ENCODE measurements at places on chromosomes 3 and 15.
A peak's percentile ranks its signal among the peaks of the same experiment; 100 is the strongest.

GRCh38 chr3:45164056-45164455, 17.9 kb upstream of the CDCP1 start:
- DNase-seq, result no peak

DNA sequence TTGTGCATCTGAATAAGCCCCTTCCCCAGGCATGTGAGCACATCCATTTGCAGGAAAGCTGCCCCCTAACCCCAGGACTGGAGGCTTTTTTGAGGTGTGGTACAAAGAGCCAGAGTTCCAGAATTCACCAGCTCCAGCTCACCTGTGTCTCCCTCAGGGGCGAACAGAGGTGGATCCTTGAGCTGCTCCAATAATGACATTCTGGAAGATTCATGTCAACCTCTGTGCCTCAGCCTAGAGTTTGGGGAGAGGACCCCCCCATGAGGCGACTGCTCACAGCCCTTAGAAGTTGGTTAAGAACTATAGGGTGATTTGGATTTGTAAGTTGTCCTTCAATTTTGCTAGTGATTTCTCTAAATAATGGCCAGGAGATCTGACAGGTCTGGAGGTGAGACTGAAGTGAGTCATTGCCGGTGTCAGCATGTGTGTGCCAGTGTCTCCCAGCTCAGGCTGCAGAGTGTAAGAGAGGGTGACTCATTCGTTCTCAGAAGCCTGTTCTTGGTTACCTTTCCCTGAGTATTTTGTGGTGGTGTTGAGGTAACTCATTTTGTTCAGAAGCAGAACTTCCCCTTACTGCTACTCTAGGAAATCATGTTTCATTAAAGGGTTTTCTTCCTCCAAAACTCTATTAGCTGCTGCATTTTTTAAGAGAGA, 136.9 kb upstream of the TOPAZ1 start:
- no peak for DNase-seq

DNA sequence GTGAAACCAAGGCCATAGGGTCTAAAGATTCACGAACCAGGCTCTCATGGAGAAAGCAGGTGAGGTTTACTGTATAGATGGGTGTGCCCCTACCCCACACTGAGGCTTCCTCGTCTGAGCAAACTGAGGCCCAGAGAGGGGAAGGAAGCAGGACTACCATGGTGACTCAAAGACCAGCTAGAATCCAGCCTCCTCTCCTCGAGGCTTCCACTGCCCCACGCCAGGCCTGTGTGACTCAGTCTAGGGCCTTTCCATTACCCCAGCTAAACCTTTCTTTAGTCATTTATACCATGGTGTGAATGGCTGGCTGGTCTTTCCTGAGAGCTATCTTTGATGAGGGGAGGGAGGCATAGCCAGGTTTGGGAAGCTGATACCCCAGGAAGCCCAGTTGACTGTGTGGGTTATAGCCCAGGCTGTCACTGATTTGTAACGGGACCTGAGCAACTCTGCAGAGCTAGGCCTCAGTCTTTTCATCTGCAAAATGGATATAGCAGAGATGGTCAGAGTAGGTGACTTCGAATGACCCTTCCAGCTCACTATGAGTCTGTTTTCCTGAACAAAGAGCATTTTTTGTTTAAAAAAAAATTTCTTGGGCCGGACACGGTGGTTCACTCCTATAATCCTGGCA, 3.0 kb upstream of the RHO start:
- no peak for DNase-seq

DNA sequence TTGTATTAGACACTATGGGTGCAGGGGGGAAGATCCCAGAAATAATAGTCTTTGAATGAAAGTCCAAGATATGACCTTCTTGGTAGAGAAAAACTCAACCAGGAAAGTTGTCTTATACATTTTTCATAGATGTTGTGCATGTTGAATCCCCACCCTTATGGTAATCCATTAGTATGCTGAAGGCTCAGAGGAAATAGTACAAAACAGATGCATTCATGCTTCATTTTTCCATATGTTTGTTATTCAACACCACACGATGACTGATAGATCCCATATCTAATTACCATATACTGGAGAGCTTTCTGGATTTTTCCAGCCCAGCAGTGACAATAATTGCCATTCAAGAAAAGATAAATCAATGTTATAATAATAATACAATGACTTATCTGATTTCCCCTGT, 487.4 kb downstream of the FGF12 start:
- DNase-seq, result no peak

- DNase-seq, result no peak
Observed at GRCh38 chr3:10998542-10998941, 6.0 kb downstream of the SLC6A1 start.

- DNase-seq, result no peak
Observed at GRCh38 chr15:45187578-45187893, 230 bp downstream of the SHF start.

- peak; percentile 63 for DNase-seq
Observed at GRCh38 chr15:41989573-41990242, 17.4 kb upstream of the EHD4 start.

DNA sequence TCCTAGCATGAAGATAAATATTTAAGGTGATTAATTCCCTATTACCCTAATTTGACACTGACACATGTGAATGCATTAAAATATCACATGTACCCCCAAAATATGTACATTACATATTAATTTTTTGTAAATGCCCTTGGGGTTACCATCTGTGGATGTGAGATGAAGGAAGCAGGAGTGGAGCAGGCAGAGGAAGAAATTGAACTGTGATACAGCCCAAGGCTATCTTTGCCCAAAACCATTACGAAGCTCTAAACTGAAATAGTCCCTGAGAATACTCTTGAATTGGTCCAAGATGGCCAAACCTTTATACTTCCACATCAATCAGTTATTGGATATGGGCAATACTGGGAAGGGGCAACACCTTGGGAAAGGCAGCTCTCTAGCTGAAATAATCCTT, 105.0 kb downstream of the CLASP2 start:
- DNase-seq, result no peak

- no peak for DNase-seq
Observed at GRCh38 chr15:39767921-39768320, 14.7 kb downstream of the FSIP1 start.

GRCh38 chr15:97687654-97688053, 272.8 kb upstream of the ARRDC4 start:
- DNase-seq, result no peak

- DNase-seq, result no peak
Observed at GRCh38 chr3:58032186-58032585, 24.0 kb downstream of the FLNB start.

DNA sequence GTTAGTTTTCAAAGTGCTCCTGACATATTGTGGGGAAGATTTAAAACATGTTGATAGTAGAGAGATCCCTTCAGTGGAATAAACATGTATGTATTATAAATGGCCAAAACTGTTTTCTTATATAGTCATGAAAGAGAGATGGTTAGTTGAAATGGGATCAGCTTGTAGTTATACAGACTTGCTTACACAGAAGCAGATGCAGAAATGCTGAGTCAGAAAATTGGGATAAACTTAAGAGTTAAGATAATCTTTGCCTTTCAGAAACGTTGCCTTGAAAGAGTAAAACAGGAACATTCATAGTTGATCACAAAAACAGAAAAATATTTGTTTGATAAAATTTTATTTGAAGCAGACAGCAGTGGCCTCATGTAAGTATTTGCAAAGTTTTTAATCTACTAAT, 433.2 kb upstream of the BCHE start:
- no peak for DNase-seq

- no peak for DNase-seq
Observed at GRCh38 chr3:148599481-148599880, 98.2 kb upstream of the AGTR1 start.

GRCh38 chr3:171157980-171158379, 131.5 kb upstream of the SLC2A2 start:
- DNase-seq, result no peak

- no peak for DNase-seq
Observed at GRCh38 chr3:185270956-185271332, 17.1 kb upstream of the EHHADH start.

- no peak for DNase-seq
Observed at GRCh38 chr3:89859757-89860156, 752.3 kb downstream of the EPHA3 start.

DNA sequence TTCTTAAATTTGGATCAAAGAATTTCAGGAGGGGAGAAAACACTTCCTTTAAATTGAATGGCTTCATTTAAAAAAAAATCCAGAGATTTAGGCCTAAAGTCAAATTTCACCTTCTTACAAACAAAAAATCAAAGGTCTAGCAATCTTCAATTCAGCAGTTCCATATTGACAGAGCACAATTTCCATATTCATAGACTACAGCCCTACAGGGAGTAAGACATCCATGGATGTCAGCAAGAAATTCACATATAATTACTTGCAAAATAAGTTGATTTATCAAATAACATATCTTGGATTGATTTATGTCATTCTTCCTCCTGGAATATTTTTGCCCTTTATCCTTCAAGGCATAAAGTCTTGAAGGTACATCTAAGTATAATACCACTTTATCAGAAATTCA, 103.4 kb downstream of the CNTN3 start:
- no peak for DNase-seq

DNA sequence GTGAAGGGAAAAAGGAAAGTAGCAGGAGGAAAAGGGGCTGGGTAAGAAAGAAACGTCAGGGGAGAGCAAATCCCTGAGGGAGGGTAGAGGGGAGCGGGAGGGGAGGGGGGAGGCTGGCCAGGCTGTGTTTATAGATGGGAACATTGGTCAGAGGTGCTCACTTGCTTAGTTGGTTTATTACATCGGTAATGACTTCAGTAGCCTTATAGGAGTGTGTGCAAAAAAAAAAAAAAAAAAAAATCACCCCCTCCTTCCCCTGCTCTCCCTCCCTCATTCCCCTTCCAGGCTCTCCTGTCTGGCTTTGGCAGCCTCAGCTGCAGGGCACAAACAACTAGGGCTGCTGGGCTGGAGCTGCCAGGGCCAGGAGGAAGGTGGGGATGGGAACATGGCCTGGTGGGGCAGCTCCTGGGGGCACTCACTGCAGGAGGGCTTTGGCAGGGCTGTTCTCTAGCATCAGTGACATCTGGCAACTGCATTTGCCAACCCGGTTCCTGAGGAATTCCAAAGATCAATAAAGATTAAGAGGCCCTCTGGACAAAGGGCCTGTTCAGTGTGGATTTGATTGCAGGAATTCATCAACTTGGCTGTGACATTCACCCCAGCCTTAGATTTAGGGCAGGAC, 334.5 kb upstream of the FRG2C start:
- DNase-seq, result no peak

GRCh38 chr3:5427021-5427420, 239.5 kb downstream of the EDEM1 start:
- no peak for DNase-seq

GRCh38 chr3:141482245-141482922, 4.4 kb upstream of the RASA2 start:
- no peak for DNase-seq

- DNase-seq, result no peak
Observed at GRCh38 chr3:88725440-88726165, 381.8 kb upstream of the EPHA3 start.

DNA sequence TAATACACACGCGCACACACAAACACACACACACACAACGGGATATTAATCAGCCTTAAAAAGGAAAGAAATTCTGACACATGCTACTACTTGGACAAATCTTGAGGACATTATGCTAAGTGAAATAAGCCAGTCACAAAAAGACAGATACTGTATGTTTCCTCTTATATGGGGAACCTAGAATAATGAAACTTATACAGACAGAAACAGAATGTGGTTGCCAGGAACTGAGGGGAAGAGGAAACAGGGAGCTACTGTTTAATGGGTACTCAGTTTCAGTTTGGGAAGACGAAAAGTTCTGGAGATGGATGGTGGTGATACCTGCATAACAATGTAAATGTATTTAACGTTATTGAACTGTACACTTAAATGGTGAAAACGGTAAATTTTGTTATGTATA, 20.2 kb downstream of the ICE2 start:
- no peak for DNase-seq

GRCh38 chr15:47473106-47473725, 244.1 kb upstream of the SEMA6D start:
- no peak for DNase-seq

- no peak for DNase-seq
Observed at GRCh38 chr3:148233403-148233802, 464.3 kb upstream of the AGTR1 start.

GRCh38 chr15:59013246-59013873, 25.9 kb downstream of the RNF111 start:
- DNase-seq, result no peak

DNA sequence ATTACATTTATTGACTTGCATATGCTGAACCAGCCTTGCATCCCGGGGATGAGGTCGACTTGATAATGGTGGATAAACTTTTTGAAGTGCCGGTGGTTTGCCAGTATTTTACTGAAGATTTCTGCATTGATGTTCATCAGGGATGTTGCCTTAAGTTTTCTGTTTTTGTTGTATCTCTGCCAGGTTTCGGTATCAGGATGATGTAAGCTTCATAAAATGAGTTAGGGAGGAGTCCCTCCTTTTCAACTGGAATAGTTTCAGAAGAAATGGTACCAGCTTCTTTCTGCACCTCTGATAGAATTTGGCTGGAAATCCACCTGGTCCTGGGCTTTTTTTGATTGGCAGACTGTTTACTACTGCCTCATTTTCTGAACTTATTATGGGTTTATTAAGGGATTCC, 250.8 kb downstream of the TBC1D5 start:
- no peak for DNase-seq

DNA sequence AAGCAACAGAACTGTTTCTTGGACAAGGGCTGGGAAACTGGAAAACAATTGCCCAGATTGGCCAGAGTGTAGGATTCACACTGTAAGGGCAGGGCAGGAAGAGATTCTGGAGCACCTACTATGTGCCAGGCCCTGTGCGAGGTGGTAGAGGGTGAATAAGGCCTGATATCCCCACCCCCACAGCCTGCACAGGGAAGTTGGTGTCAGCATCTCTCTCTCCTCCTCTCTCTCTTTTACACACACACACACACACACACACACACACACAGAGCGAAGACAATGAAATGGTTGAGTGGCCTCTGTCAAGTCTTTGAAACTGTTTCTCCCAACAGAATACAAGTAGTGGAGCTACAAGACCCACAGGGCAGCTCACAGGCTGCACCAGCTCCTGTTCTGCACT, 47.1 kb upstream of the SLCO2A1 start:
- no peak for DNase-seq

DNA sequence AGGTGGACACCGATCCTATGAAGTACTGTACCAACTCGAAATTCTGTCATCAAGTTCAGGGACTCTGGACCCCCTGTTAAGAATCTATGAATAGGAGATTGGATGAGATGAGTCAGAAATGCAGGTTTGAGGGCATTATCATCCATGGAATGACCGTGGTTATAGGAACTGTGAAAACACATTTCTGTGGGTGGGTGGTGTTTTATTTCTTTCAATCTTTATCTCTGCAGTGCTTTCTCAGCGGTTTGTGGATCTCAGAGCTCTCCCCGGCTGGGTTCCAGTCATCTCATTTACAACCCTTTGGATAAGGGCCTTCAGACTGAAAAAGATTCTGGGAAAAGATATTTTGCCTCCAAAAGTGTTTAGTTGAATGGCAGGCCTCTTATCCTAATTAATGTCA, 5.4 kb upstream of the ABHD17C start:
- no peak for DNase-seq

All from stimulated activated CD8-positive, alpha-beta memory T cell treated with anti-CD3 and anti-CD28 coated beads, Interleukin-2, amount 100 ng/mL, for 1 hour (primary cell).